Hepatic stellate cell (primary cell): ENCODE measurements at places on chromosomes 3 and 15.

DNA sequence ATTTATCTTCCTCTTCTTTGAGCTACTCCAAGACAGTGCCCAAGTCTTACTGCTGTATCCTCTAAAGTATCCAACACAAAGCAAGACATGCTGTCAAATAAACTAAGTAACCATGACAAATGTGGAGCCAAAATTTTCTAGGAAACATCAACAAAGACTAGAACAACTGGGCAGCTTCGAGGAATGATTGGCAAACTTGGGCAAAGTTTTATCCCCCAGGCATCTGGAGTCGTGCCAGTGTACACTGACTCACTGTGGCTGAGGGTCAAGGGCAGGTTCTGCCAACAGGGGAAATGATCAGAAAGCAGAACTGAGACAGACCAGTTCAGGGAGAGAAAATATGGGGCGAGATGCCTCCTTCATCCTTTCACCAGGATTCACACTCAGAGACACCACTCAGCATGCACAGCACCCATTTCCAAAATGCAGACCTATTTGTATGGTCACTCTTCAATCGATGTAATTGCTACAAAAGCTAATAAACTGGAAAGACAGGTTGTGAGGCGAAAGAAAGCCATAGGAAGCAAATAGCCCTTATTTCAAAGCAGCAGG is 65.8 kb downstream of the MB21D2 start:
- peak; percentile 52 for DNase-seq

- DNase-seq = no peak
Measured at GRCh38 chr3:99212969-99213368, 311.5 kb upstream of the DCBLD2 start.

GRCh38 chr15:86741917-86742316 is 662.2 kb downstream of the AGBL1 start:
- DNase-seq = no peak

GRCh38 chr3:191220908-191221307 is 21.9 kb downstream of the OSTN start:
- DNase-seq = no peak

DNA sequence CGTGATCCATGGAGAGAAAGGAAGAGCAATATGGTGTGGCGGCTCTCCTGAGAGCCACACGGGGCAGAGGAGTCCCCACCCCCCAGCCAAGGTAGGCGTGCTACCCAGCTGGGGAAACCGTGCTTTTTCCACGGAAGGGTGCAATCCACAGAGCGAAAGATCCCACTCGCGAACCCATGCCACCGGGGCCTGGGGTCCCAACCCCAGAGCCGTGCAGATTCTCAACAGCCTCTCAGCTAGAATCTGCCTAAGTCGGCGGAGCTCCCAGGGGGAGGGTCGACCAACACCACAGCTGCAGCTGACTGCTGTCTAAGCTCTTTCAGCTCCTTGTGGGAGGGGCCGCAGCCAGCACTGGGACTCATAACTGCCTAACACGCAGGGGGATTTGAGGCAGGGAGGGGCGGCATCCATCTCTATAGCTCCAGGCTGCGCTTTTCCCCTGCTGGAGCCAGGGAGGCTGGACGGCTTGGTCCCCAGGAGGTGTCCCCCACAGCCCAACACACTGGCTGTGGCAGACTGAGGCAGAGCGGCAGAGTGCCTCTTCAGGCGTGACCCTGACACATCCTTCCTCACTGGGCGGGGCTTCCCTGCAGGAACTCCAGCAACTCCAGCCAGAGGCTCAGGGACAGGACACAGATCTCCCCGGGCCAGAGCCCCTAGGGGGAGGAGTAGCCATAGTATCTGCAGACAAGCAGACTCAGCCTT is 107.6 kb upstream of the ZBTB20 start:
- DNase-seq = no peak

DNA sequence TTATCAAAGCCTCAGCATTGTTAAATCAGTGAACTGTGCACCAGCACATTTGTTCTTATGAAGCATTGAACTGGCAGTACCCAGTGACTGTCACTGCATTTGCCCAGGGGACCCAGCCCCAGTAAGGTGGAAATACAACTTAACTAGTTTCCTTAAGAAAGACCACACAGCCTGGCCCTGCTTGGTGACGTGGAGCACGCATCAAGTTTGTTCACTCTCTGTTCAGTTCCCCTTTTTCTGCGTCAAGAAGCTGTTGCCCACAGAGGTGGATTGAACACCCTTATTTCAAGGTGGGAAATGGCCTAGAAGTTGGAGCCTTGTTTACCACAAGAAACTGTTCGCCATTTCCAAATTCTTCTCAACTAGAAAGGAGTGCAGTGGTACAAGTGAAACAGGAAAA is 69.9 kb upstream of the AGBL1 start:
- DNase-seq = no peak

- no peak for DNase-seq
Measured at GRCh38 chr3:184857099-184857498, 45.1 kb downstream of the VPS8 start.

DNA sequence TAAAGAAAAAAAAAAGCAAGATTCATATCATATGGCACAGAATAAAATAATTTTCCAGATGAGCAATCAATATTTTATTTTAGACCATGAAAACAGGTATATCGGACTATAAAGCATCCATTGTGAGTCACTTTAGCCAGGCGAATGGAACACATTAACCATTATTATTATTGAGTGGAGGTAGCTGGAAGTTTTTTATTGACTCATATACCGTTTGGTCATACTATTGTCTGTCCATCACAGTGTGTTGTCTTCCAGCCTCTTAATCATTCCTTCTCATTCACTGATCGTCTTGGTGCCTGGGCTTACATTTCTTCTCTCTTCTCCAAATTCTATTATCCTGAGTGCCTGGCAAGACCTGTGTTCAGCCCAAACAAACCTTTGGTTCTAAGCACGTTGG is 634.8 kb downstream of the MECOM start:
- no peak for DNase-seq

DNA sequence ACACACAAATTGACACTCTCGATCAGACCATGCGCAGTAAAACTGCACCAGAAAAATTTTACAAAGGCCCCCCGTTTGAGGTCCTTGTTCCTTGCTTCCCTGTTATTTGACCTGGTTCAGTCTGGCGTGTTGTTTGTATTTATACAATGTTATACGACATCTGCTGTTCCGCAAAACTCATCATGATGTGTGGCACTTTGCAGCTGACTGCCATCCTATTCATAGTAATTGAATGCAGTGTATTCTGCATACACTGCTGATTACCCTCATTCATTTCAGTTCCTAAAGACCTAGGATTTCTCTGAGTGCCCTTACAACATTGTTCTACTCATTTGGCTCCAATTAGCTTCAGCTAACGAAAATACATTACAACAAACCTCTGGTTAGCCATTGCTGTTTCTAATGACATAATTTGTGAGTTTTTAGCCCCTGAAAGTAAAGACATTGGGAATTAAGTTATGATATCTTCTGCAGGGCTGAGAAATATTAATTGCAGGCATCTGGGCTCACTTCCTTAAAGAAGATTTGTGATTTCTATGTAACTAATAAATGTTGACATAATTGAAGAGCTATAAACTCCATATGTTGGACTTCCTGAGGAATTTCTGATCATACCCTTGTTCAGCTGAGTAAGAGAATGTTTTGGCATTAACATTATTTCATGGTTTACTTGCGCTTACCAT is 75.7 kb downstream of the C3orf38 start:
- DNase-seq = no peak

DNA sequence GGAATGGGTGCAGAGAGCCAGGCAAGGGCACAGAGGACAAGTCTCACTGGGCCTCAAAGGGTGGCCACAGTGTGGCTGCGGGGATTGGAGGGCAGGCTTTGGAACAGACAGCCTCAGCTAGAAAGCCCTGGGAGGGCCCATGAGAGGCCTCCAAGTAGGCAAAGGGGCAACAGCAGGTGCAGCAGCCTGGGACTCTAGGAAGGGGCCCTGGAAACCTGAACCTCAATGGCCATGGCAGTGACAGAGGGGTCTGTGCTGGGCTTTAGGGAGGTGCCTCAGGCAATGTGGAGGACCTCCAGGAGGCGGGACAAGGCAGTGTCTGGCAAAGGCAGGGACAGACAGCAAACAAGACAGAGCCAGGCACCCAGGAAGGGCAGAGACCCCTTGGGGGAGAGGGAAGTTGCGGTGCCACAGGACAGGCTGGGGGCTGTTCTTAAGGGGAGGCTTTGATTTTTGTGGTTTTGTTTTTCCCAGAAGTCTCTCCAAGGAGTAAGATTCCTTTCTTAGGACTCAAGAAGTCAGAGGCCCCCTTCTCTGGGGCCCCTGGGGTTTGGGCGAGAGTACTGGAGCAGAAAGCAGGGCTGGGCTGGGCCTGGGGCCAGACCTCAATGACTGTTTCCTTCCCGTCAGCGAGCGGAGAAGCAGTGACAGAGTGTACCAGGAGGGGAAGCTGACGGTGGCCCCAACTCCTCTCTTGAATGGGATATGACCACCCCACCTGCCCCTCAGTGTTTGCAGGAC is 9.7 kb downstream of the STOML1 start:
- peak; percentile 79 for DNase-seq

DNA sequence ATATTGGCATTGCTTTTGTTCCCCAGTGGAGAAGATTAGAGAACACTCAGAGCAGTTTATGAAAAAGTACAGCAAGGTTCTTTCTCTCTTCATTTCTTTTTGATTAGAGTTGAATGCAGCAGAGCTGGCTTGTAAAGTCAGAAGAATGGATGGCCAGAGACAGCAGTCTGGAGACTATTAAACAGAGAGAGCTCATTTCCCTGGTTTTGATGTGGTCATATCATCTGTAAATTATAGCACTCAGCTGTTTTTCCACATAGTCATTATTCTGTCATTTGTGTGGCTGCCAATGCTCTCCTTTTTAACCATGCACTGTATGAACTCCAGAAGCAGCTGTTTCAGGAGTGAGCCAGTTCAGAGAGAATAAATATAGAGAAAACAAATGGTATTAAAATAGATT is 177.4 kb upstream of the CRBN start:
- no peak for DNase-seq

- DNase-seq = no peak
Measured at GRCh38 chr3:169545606-169546005, 117.9 kb downstream of the MECOM start.

DNA sequence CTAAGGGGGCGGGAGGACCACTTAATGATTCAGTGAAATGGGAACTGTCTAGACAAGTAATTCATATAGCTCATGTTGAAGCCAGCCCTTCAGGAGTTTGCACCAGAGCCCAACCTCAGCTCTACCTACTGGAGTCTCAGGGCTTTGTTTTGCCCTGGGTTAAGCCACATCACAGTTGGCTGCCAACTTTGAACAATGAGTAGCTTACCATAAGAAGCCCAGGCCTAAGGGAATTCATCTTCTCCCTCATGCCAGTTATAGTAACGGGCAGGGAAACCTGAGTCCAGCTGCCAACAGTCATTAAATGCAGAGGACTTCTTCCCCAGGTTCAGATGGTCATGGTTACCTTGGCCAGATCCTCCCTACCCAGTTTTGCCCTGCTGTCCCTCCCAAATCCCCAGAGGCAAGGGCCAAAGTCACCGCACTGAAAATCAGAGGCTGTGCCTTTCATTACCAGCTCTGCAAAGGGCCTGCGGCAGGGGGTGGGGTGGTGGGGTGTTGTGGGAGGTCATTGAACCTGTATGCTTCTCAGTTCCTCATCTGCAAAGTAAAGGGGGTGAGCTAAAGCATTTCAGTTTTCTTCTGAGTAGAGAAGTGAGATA is 302.2 kb upstream of the NR2E3 start:
- no peak for DNase-seq

GRCh38 chr15:82572311-82572710 is 32.1 kb upstream of the RPS17 start:
- no peak for DNase-seq

DNA sequence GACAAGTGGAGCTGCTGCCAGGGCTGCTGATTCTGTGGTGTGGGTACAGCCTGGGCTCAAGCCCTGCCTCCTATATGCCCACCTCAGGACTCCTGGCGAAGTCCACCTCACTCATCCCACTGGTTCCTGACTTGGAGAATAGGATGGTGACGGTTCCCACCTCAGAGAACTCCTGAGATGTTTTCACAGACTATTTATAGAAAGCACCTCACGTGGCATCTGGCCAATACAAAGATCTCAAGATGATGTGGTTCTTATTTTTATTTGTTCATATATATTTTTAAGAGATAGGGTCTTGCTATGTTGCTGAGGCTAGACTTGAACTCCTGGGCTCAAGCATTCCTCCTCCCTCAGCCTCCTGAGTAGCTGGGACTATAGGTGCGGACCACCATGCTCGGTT is 236.9 kb upstream of the BHLHE40 start:
- DNase-seq = no peak

DNA sequence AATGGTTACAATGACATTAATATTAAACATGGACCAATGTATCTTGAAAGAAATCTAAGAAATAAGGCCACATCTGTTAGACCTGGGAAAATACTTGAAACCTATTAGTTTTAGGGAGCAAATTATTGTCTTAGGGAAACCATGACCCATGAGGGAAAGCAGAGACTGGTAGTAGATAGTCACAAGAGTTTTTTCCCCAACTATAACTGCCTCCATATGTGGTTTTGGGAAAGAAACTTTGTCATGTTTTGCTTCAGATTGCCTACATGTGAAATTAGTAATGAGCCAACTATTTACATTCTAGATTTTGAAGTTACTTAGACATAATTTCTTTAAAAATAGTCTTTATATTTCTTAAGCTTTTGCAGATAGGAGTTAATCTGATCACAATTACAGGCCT is 474.9 kb downstream of the ROBO2 start:
- DNase-seq = no peak

GRCh38 chr3:64832098-64832497 is 144.3 kb upstream of the ADAMTS9 start:
- no peak for DNase-seq

- peak; percentile 25 for DNase-seq
Measured at GRCh38 chr3:135992072-135992471, 26.5 kb downstream of the PPP2R3A start.

- DNase-seq = no peak
Measured at GRCh38 chr3:32992310-32992686, 40.9 kb downstream of the CCR4 start.

DNA sequence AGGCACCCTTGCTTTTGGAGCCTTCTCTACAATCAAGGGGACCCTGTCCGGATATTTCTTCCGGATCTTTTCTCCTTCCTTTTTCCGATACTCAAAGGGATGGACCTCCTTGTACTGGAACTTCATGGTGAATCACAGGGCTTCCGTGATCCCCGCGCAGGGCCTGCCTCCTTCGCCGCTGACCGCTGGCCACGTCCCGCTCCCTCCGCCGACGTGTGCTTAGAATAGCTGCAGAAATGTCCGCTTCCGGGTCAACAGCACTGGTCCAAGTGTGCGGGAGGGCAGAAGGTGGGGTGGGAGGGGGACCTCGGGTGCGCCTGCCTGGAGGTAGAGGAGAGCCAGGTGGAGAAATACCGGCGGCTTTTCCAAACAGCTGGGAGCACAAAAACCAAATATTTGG is 3.0 kb upstream of the ZNF774 start:
- DNase-seq = no peak

DNA sequence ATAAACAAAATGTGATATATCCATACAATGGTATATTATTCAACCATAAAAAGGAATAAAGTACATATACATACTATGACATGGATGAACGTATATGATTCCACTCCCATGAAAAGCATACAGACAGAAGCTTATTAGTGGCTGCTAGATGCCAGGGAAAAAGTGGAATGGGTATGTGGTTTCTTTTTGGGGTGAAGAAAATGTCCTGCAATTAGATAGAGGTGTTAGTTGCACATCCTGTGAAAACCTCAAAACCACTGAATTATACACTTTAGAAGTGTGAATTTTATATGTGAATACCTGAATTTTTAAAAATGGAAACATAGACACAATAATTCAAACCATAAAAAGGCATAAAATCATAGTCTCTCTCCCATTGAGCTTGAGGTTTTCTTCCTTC is 11.2 kb downstream of the DENND6A start:
- DNase-seq = no peak

- DNase-seq = no peak
Measured at GRCh38 chr3:171256445-171257250, 203.6 kb downstream of the TNIK start.

- no peak for DNase-seq
Measured at GRCh38 chr15:62559381-62559733, 394.3 kb upstream of the C2CD4B start.
